ENCODE measurements at places on chromosomes 16 and 17.

GRCh38 chr16:61897657-61898056 is 138.6 kb downstream of the CDH8 start:
- no peak for DNase-seq

DNA sequence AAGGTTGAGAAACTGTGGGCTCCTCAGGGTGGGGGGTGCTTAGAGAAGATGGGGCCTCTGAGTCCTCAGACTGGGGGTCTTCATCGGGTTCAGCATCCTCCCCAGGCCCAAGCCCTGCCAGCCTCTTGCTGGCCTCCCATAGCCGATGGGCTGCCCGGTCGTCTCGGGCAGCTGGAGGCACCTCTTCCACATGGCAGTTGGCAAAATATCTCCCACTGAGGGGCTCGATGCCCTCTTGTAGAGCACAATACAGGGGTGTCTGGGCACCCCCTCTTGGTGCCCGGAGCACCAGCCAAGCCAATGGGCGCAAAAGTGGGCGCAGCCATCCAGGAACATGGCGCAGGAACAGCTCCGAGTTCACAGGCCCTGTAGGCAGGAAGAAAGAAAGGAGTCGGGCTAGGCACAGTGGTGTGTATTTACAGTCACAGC is 1.0 kb upstream of the FLOT2 start:
- DNase-seq, result no peak

GRCh38 chr17:40534371-40535189 is 30.7 kb downstream of the CCR7 start:
- no peak for DNase-seq

GRCh38 chr17:7955414-7956227 is 23.6 kb downstream of the CNTROB start:
- no peak for DNase-seq

GRCh38 chr16:617855-618254 is 12.9 kb upstream of the WFIKKN1 start:
- no peak for DNase-seq

DNA sequence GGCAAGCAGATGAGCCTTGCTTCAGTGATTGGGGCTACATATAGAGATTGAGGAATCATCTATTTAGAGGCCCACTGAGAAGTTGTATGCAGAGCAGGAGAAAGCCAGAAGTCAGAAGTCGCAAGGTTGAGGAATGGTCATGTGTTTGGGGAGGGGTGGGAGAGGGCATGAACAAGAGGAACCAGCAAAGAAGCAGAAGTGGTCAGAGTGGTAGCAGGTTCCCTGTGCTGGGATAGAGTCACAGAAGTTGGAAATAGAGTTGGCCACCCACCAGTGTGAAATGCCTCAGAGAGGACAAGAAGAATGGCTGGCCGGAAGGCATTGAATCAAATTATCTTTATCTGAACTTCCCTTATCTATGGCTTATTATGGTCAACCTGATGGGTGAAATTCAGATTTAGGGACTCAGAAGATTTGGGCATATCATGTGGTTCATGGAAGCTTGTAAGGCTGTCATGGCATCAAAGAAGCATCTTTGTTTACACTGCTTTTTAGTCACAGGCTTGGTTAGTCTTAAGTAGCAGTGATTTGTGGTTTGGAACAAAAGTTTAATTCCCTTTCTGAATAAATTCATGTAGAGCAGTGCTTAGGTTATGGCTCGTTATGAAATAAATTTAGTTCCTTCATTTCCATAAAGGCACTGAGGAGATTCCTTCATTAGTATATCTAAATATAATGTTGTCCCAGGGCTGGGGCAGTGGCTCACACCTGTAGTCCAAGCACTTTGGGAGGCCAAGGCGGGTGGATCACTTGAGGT is 19.7 kb downstream of the MAP3K3 start:
- no peak for DNase-seq

GRCh38 chr17:5291683-5292350 is 9.7 kb downstream of the RABEP1 start:
- no peak for DNase-seq

GRCh38 chr17:76904116-76904515 is 35.9 kb downstream of the MGAT5B start:
- no peak for DNase-seq

- no peak for DNase-seq
Measured at GRCh38 chr16:50276801-50277555, 10.6 kb downstream of the ADCY7 start.

DNA sequence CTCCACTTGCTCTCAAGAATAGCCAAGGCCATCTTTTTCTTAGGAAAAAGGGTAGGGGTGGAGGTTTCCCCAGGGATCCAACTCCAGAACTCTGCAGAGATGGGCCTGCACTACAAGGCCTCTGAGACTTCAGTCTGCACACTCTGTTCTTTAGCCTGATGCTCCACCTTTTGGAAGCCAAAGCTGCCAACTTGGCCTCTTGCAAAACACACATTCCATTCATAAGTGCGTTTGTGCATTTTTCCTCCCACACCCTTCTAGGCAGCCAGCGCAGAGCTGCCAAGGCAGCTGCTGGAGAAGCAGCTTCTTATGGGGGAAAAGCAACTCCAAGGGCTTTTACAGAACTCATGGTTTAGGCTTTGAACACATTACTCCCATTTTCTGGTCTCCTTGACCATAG is 45.3 kb downstream of the REXO5 start:
- peak; percentile 31 for DNase-seq
